Activated CD8-positive, alpha-beta memory T cell treated with anti-CD3 and anti-CD28 coated beads for 4 hours (primary cell): ENCODE measurements at places on chromosomes 12 and 14.

DNA sequence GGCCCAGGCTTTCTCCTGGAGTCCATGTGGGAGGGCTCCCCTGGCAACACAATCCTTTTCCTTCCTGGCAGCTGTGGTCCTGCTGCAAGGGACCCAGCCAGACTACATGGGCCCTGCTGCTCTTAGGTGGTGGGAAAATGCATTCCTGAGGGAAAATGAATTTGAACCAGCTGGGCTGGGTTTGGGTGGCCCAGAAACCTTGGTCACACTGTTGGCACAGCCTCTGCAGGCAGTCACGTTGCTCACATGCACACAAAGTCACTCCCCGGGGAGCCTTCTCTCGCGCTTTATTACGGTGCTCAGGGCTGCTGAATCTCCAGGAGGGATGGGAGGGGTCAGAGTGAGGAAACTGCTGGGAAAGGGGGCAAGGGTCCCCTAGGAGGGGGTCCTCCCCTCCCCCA lies 17.2 kb downstream of the PLEKHG3 start:
- no peak for DNase-seq

DNA sequence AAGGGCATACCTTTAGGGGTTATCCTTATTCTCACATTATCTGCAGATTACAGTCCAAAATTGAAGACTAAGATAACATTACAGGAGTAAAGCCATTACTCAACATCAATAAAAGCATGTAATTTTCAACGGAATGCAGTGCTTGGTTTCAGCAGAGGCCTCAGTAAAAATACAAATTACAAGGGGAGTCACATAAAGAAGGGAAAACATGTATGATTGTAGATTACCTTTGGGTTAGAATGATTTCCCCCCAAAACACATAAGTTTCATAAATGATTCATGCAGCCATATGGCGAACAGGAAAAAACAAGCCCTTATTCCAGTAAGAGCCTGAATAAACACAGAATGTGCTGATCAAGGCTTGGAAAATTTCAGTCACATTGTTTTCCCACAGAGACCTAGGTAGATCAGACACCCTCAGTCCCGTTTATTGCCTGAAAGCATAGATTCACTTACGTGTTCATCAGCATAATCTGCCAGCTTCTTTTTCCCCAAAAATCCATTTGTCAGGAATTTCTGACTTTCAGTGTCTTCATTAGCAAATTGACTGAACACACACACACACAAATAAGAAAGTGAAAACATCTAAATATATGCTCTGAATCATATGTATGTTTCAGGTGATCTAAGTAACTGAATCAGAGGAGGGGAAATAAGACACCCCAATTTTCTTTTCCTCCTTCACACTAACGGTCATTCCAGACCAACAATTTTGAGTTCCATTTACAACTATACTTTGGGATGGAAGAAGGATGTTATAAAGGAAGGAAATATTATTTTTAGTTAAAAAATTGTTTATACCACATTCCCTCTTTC lies 37.5 kb downstream of the SLC38A4 start:
- DNase-seq: no peak

GRCh38 chr14:32453857-32454810 lies 125.0 kb downstream of the AKAP6 start:
- DNase-seq: no peak

DNA sequence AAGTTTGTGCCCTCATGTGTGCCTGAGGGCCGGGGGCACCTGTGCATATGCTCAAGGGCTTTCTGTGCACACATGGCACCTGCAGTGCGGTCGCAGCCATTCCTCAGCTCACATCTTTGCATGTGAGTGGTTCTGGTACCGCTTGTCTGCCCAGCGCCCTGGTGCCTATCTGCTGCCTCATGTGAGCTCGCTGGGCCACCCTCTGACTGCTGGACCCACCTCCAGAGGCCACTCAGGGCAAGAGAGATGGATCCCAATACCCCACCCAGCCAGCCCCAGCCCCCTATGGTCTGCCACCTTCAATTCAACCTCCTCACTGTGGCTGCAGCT lies 5.4 kb upstream of the AMN start:
- DNase-seq: no peak

GRCh38 chr12:80925237-80925636 lies 12.5 kb downstream of the LIN7A start:
- DNase-seq: no peak

GRCh38 chr14:97213720-97214119 lies 416.5 kb downstream of the VRK1 start:
- no peak for DNase-seq

DNA sequence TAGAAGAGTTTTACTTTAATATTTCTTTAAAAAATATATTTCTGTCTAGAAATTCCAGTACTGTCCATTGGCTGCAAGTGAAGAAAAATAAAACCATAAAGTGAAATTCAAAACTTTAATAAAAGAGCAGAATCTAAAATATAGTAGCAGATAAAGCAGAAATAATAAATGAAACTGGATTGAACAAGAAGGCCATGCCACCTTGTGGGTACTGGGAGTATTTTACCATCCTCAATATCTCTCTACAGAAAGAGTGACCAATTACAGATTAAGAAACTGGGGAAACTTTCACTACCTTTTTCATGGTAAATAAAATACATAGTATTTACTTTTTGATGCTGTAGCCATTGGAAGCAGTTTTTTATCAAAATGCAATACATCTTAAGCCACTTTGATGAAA lies 220.5 kb downstream of the BCAT1 start:
- DNase-seq: no peak

- no peak for DNase-seq
Observed at GRCh38 chr14:64591809-64592208, 42.0 kb downstream of the PPP1R36 start.

GRCh38 chr12:106490264-106490663 lies 92.5 kb upstream of the RFX4 start:
- no peak for DNase-seq
